ENCODE measurements at places on chromosomes 16 and 17.

GRCh38 chr16:10959161-10959560, 14.8 kb downstream of the CLEC16A start:
- DNase-seq: no peak

DNA sequence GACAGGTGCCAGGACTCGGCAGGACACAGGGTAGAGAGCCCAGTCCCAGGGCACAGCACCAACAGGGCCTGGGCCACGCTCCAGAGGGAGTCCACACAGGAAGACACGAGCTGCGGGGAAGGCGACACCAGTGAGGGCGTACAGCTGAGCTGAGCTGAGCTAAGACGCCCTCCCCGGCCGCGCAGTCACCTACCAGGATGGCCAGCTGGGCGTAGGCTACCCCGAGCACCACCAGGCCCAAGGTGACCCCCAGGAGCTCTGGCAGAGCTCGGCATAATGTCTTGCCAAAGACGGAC, 42.6 kb downstream of the TSC2 start:
- no peak for DNase-seq

DNA sequence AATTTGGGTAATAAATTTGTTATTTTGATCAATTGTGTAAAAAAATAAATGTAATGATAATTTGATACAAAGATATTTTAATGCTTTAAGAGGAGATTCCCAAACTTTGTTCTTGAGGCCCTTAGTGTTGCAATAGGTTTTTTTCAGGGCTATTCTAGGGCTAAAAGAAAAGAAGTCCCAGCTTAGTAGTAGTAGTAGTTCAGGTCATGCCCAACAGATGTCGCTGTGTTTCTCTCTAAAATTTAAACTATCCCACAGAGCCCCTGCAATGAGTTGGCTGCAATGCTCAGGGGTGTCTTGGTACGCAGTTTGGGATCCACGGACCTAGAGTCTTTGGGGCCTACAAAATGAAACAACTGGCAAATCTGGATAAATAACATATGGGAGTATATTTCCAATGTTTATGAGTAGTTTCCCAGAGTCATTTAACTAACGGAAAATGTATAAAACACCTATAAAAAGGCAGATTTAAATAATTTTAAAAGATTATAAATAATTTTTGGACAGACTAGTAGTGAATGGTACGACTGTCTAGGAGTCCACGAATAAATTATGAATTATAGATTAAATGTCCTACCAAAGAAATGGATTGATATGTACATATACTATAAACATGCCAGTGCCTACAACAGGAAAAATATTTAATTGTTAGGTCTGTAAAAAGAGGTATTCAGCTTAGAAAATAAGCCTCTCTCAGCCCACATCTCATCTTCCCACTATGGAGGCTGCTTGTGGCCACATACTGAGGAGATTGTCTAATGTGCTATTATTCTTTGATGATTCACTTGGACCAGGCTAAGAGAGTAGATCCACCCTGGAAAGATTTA, 228.5 kb upstream of the PMFBP1 start:
- DNase-seq: no peak

GRCh38 chr17:13403982-13404946, 197.5 kb downstream of the HS3ST3A1 start:
- no peak for DNase-seq

DNA sequence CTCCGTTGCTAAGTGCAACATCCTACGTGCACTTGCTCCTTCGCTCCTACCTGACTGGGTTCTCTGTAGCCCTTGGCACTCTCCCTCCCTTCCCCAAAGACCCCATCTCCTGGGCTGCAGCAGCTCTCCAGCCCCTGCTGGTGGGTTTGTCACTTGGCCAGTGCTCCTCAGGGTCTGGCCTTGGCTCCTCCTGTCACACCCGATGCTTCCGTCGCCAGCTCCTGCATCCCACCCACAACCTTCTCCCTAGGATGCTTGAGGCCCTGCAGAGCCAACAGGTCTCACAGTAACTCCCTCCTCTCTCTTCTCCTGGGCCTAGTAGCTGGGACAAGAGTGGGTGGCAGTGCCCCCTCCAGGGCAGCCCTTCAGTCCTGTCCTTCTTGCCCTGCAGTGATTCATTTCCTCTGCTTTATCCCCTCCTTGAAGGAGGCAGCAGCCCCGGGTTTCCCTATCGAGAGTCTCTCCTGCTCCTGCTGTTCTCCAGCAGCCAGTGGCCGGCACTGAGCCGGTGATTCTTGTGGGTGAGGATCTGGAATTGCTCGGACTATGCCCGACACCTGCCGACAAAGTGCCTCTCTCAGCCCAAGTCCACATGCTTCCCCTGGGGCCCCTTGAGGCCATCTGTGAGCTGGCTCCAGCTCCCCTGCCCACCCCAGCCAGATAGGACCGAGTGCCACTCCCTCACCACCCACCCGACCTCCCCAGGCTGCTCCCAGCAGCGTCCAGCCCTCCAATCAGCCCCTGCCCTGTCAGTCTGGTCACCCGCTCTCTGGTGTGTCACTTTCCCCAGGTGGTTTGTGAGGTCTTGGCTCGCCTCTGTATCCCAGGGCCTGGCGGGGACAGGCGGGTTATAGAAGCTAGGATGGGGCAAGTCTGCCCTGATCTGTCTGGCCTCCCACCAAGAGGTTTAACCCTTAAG, 3.8 kb downstream of the LITAFD start:
- no peak for DNase-seq

DNA sequence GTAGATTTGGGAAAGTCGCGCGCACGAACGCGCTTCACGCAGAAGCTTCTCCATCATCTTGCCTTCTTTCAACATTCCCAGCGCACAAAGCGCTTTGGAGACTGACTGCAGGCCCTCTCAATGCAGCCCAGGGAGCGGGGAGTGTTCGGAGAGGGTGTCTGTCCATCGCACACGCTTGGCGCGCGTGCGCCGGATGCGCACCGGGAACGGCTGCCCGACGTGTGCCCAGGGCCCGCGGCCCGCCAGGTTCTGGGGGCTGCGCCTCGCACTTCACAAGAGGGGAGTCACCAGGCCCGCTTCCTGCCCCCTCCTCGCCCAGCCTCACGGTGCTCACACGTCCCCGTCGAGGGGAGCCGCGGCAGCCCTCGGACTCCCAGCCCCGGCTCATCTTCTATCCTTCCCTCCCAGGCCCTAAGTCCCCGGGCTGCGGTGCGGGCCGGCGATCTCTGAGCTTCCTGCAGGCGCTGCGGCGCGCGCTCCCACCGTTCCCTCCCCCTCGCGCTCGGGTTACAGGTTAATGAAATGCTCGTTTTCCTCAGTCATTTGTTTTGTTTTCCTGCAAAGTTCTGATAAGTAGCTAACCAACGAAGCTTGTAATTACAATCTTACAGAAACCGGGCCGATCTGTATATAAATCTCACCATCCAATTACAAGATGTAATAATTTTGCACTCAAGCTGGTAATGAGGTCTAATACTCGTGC, 2.8 kb upstream of the IRX3 start:
- DNase-seq: no peak

DNA sequence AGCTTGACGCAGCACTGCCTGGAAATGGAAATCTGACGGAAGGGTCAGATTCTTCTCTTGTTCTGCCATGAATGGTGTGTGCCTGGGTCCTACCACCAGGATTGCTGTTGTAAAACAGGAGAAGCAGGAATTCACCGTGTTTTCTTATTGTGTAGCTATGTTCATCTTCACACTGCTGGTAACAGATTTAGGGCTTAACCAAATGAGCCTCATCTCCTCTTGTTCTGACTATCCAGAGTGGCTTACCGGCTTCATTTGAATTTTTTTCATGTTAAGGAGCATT, 97.3 kb upstream of the CHMP6 start:
- DNase-seq: no peak

- no peak for DNase-seq
Observed at GRCh38 chr16:17963185-17963836, 373.2 kb downstream of the NPIPA8 start.

DNA sequence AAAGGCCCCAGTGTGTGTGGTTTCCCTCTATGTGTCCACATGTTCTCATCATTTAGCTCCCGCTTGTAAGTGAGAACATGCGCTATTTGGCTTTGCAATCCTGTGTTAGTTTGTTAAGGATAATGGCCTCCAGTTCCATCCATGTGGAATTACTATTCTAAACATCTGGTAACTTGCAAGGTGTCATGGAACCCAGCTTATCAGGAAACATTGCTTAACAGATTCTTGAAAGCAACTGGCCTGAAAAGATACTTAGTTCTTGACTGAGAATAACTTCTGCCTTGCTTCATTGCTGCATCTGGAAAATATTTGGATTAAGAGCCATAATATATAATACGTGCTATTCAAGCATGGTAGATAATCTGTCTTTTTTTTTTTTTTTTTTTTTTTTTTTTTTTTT, 27.8 kb downstream of the PAFAH1B1 start:
- DNase-seq: no peak

DNA sequence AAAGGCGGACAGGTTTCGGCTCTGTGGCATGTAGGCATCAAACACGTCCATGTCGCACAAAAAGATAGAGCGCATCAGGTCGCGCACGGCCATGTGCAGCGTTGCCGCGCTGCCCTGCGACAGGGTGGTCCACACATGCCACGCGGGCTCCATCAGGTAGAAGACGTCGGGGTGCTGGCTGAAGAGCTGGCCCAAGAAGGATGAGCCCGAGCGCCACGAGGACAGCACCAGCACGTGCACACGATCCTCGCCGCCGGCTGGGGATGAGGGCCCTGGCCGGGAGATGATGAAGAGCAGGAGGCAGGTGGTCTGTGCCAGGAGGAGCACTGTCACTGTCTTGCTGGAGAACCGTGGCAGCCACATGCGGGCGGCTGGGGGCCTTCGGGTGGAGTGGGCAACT, 5.9 kb downstream of the CHST5 start:
- DNase-seq: no peak

DNA sequence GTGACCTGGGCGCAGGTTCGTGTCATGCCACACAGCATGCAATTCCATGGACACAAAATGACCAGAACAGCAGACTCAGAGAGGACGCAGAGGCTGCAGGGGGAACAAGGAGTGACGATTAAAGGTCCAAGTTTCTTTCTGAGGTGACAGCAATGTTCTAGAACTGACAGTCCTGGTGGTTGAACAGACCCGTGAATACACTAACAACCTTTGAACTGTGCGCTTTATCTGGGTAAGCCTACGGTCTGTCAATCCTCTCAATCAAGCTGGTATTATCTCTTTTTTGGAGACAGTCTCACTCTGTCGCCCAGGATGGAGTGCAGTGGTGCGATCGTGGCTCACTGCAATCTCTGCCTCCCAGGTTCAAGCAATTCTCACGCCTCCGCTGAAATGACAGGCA, 134.1 kb downstream of the ZNF778 start:
- DNase-seq: no peak

DNA sequence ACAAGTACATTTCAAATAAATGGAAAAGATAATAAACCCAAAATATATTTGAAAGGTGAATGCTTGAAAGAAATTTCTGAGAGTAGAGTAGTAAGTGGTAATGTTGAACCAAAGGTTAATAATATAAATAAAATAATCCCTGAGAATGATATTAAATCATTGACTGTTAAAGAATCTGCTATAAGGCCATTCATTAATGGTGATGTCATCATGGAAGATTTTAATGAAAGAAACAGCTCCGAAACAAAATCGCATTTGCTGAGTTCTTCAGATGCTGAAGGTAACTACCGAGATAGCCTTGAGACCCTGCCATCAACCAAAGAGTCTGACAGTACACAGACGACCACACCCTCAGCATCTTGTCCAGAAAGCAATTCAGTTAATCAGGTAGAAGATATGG, 84.2 kb downstream of the C17orf58 start:
- no peak for DNase-seq

- no peak for DNase-seq
Observed at GRCh38 chr16:67254801-67255552, 6.2 kb downstream of the SLC9A5 start.

DNA sequence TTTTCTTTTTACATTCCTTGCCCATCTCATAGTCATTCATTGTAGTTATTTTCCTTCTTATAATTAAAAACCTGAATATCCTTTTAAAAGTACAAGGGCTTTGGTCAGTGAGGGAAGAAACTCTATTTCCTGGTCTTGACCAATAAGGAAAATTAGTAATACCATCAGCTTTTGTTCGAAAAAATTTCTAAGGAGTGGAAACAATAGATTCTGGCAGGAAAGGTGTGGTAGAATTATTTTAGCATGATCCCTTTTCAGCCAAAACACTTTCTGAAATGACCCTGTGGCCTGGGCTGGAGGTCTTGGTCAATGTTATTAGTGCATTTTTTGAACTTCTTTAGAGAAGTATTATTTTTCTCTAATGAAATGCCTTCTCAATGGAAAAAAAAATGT, 36.6 kb downstream of the IQCK start:
- DNase-seq: no peak

DNA sequence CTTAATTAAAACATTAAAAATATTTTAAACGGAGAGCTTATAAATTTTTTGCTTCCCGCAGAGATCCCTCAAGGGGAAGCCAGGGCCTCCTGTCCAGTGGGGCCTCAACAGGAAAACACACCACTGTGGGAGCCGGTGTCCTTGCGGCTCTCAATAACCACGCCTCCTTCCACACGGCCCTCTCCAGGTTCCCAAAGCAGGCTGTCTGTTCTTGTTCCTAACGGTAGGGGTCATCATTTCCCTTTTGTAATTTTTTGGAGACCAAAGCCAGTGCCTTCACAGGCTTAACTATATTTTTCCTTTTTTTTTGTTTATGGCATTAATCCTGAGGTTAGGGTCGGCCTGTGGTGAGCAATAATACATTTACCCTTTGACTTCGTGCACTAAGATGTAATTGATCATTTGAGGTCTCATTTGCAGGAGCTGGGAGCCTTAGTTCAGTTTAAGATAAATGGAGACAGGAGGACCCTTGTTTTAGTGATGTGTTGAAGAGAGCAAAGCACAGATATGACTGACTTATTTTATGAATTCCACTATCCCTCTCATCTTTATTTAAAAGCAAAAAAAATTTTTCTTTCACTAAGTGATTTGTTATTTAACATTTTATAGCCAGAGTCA, 77.5 kb upstream of the N4BP1 start:
- DNase-seq: peak; percentile 57

DNA sequence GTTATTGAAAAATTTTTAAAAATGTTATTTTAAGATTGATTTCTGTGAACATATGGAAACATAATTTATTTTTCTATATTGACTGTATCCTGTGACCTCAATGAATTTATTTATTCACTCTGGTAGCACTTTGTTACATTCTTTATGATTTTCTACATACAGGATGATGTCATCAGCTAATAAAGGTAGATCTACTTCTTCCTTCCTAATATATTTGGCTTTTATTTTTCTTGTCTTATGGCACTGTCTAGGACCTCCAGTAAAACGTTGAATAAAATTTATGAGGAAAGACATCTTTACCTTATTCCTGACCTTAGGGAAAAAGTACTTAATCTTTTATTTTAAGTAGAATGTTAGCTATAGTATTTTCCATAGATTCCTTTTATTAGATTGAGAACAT, 78.8 kb upstream of the MAF start:
- no peak for DNase-seq

GRCh38 chr17:39231091-39231561, 5.4 kb upstream of the STAC2 start:
- DNase-seq: no peak

GRCh38 chr16:20626966-20627365, 50.8 kb upstream of the ACSM2B start:
- DNase-seq: no peak

- no peak for DNase-seq
Observed at GRCh38 chr17:40320756-40321523, 12.0 kb downstream of the RARA start.

GRCh38 chr16:29315916-29316517, 90.5 kb downstream of the NPIPB11 start:
- no peak for DNase-seq

Measured in bone marrow (tissue), 2 donors.